ENCODE measurements at places on chromosomes 2 and 18.

DNA sequence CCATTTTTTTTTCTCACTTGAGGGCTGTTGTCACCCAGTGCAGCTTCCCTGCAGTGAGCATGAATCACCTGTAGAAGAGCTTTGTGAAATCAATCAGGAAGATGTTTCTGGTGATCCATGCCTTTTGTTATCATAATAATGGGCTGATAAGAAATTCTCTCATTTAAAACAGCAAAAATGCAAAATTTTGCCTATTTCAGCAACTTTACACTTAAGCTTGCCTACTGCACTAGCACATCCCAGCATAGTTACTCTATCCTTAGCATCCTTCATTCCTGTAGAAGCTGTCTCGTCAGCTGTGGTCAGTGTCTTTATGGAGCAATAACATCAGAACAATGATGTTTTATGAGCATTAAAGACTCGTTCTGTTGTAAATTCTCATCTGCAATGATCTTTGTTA is 178.6 kb upstream of the ZNF804A start:
- no peak for DNase-seq

DNA sequence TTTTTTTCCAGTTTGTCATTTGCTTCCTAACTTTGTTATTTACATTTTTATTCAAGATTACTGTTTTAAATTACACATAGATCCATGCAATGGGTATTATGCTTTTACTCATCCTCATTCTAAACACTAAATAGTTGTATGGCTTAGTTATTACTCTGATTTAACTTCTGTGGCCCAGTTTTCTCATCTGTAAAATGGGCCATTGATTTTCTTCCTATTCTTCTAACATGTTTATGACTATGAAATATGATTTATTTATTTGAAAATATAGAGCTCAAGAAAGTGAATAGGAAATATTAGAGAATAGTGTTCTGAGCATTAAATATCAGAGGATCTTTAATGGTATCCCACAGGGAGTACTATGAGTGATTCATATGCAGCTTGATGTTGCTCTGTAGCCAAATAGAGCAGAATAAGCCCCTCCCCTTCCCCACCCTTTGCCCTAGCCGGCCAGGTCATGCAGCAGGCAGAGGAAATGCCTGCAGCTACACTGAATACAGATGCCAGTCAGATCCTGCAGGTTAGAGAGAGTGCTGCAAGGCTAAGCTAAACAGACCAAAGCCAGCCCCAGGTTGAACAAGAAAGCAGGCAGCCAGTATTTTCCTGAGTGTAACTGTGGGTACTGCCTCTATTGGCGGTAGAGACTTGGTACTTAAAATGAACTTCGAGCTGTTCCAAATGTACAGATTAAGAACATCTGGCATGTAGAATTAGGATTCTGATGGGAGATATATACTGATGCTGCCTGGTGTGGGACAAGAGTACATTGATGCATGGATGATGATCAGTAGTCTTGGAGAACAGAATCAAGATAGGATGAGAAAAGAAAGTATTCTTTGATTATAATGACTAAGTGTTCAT is 11.7 kb upstream of the ACYP2 start:
- peak; percentile 28 for DNase-seq

GRCh38 chr2:173472112-173472511 is 117.4 kb downstream of the CDCA7 start:
- DNase-seq, result no peak

GRCh38 chr18:13500227-13500865 is 226.0 kb downstream of the FAM210A start:
- DNase-seq, result peak; percentile 68

DNA sequence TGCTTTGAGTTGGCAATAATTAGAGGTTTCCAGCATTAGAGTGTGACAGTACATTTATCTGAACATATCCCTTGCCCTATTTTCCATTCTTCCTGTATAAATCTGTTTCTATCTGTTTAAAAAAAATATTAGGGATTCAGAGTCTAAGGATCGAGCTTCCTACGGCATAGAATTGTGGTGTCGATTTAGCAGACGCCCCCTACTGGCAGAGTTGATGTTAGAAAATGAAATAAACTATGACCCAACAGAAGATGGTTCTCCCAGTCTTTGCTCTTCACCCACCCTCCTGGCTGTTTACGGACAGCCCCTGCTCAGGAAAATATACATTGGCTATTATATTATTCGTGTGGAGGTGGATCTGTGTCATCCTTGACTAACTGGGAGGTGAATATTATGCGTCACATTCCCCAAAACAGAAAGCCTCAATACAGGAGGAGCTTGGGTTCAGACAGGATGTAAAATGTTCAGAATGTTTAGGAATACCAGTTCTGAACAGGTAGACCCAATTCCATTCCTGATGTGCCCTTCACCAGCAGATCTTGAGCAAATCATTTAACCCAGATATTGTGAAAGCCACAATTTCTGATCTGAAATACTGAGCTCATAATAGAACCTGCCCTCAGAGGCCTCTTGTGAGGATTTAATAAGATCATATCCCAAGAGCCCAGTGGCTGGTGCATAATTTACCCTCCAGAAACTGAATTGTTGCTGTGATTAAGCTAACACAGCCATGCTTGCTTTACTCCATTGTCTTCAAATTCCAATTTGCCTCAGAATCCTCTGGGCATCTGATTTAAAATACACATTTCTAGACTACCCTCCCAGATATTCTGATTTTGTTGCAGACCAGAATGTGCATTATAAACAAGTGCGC is 10.8 kb upstream of the ERMN start:
- no peak for DNase-seq

Measured in GM04504 (cell line).